T-cell (primary cell): ENCODE measurements at places on chromosomes 2 and 18.

- DNase-seq, result no peak
These were observed 79.6 kb upstream of the KCNE4 start for GRCh38 chr2:222972420-222972819.

DNA sequence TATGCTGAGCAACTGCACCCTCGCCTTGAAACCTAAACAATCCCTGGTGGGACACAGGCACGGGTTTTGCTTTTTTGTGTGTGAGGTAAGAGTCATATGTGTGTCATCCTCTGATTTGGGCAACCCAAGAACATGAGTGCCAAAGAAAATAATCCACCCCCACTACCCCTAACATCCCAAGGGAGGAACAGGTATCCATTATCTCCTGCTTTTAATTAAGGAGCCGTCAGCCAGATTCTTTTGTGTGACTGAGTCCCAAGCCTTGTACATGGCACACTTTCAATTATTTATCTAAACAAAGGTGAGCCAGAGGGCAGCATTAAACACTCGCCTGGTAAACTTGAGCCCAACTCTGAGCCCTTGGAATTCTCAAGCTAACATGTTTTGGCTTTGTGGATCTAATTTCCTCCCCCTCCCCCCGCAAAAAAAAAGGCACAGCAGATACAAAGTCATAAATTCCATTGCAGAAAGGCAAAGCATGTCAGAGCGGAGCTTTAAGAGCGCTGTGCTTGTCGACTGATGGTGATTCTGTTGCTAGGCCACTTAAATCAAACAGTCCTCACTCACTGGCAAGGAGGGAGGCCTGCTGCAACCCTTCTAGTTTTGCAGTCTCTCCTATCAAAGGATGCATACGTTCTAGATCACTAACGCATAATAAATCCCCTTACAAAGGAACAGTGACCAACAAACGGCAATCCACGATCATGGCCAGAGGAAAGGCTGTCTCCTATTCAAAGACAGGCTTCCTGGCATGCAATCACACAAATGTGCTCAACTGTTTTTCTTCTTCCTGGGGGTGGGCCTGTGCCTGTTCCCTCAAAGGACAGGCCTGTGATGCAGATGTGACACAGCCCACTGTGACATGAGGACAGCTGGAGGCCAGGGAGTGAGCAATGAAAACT lies 143.5 kb upstream of the LMAN1 start:
- no peak for DNase-seq

DNA sequence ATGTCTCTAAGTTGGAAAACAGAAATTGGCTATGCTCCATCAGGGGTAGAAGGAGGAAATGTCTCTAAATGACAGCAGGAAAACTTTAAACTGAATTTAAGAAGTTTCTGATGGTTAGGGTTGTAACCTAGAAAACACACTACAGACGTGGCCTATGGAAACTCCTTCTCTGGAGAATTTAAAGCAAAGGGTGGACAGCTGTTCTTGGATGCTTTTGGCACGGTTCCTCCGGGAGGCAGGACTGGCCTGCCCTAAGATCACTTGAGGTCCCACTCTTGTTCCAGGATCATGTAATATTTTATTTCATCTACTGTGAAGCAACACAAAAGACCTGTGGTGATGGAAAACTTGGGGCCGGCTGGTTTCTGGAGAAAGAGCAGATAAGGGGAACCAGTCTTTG lies 77.0 kb downstream of the NRP2 start:
- DNase-seq, result no peak

GRCh38 chr18:63022429-63023022 lies 297.0 kb downstream of the BCL2 start:
- no peak for DNase-seq

DNA sequence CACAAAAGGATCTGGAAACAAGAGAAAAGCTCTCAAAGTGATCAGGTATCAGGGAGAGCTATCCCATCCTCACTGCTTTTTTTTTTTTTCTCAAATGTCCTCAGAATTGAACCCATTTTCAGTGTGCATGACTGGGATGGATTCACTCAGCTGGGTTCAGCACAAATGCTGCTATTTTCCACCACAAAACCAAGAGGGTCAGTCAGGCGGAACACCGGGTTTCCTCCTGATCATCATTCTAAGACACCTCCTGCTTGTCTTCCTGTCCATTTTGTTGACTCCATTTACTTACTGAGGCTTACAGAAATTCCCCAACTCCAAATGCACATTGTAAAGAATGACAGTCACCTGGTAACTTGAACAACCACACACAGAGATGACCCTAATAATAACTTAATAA lies 39.9 kb downstream of the CYRIA start:
- DNase-seq, result no peak

DNA sequence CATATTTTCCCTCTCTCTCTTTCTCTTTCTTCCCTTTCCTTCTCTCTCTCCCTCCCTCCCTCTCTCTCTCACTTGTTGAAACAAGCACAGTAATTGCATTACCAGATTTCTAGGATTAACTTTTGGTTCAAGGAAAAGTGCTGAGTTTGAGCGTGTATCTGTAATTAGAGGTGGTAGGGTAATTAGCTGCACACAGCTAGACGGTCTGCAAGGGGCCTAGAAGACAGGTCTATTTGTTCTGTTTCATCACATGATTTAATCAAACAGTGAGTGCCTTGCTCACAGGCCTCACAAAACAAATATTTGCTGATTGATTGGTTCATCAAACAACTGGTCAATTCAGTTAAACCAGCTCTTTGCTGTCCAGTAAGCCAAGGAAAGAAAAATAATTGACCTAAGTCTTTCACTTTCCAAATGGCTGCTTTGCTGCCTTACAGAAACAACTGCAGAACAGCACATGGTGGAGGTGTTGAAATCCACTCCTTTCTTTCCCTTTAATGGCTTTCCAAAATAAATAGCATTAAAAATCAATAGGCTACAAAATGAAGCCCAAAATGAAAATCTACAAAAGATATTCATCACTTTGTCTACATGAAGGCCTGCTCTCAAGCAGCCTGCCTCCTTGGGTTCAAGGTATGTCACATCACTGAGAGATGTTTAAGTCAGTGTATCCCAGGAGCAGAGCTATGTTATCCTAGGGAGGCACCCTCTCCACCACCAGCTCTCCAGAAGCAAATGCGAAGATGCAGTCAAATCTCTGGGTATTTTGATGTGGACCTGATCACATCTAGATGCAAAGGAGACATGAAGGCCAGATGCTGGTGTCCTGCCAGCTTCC lies 264.4 kb upstream of the SIX2 start:
- no peak for DNase-seq

- no peak for DNase-seq
These were observed 36.7 kb downstream of the DYNC1I2 start for GRCh38 chr2:171723716-171724683.

GRCh38 chr2:84839851-84840250 lies 41.0 kb downstream of the TRABD2A start:
- DNase-seq, result no peak

GRCh38 chr18:79604913-79605880 lies 74.4 kb upstream of the CTDP1 start:
- DNase-seq, result no peak

DNA sequence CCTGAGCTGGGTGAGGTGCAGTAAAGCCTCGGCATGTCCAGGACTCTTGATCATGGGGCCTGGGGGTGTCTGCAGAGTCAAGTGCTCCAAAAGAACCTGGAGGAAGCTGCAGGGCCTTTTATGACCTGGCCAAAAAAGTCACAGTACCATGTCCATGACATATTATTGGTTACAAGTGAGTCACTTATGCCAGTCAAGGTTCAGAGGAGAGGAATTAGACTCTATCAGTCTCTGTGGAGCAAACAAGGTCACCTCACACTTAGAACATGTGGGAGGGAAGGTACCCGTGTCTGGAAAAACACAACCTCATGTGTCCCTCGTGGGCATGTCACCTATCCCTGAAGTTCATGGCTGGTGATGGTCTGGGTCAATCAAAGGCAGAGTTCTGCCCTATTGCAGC lies 465.7 kb downstream of the FBXO15 start:
- DNase-seq, result no peak

- DNase-seq, result peak; percentile 58
These were observed 79.7 kb upstream of the MSH2 start for GRCh38 chr2:47323009-47323821.

DNA sequence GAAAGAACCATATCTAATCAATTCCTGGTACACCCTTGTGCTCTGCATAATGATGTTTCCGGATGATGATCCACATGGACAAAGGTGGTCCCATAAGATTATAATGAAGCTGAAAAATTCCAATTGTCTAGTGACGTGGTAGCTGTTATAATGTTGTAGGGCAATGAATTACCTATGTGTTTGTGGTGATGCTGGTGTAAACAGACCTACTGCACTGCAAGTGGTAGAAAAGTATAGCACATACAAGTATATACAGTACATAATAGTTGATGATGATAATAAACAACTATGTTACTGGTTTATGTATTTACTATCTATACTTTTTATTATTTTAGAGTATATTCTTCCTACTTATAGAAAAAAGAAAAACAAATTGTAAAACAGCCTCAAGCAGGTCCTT lies 8.4 kb downstream of the DGKD start:
- no peak for DNase-seq

DNA sequence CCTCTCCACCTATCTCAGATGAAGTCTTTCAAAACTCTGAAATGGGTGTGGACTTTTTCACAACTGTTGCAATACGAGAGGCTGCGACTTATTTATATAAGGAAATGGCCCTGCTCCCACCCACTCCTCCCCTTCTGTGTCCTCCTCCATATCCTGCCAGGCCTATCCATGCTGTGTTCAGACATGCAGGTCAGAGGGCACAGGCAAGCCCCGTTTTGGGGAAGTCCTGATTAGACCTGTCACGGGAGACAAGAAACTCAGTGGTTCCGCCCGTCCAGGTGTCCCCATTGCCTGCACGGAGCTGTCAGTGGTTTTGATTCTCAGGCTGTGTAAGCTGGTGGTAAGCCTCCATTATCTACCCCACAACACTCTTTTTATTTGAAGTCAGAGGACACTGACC lies 99.6 kb upstream of the MGAT5 start:
- DNase-seq, result no peak

DNA sequence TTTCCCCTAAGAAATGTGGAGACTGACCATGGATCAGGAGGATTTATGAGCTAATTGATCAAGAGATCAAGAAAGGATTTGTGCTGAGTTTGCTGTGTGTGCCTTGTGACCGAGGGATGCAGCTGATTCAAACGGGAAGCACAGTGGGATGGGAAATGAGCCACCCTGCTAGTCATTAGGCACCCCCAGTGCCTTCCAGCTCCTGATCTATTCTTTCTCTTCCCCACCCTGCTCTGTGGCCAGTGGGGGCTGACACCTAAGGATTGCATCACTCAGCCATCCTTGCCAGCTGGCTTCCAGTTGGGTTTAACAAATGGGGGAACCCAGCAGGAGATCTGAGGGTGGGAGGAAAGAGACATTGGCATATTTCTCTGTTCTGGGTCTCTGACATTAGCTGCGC lies 132.2 kb upstream of the CXCR4 start:
- no peak for DNase-seq

GRCh38 chr2:28312307-28313219 lies 80.1 kb upstream of the FOSL2 start:
- no peak for DNase-seq

DNA sequence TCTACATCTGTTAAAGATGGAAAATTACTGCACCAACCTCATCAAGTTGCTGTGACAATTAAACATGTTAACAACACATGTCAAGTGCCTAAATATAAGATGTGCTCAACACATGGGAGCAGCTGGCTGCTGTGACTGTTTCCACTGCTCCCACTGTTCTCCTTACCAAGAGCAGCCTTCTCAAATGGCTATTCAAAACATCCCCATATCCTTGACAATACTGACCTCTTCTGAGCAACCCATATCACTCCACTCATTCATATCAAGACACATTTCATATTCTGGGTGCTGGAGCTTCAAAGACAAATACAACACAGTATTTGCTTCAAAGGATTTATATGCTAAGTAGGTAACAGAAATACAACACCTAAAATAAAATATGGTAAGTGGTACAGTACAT lies 60.3 kb downstream of the PIAS2 start:
- no peak for DNase-seq

DNA sequence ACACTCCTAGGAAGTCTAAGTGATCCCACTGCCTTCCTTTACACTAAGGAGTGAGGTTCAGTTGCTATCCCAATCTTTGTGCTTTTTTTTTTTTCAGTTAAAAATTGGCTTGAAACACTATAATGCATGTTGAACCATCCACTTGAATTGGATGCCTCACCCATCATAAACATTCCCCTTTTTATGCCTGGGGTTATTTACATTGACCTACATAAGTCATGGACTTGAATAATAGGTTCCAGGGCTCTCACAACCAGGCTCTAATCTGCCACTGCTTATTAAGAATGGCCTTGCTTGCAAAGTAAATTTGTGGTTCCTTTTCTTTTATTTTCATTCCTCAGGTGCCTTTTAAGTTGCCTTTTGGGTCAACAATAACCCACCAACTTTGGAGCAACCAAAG lies 236.1 kb upstream of the MEIS1 start:
- DNase-seq, result no peak

GRCh38 chr2:149857344-149857743 lies 269.8 kb upstream of the MMADHC start:
- DNase-seq, result no peak

DNA sequence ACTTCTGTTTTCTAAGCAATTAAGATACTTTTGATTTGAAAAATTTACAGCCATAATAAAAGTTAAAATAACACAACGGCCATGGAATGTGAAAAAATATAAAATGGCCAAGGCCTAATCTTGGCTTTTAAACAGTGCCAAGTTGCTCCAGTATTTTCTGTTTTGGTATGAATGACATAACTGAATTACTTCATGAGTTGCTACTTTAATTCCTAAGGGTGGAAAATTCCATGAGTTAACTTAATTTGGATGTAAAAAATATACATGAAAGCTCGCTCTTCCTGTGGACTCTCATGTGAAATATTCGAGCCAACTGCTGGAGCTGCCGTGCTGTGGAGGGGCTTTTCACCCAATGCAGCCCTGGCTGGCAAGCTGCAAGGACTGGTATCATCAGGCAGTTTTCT lies 286.0 kb upstream of the CCDC68 start:
- no peak for DNase-seq

DNA sequence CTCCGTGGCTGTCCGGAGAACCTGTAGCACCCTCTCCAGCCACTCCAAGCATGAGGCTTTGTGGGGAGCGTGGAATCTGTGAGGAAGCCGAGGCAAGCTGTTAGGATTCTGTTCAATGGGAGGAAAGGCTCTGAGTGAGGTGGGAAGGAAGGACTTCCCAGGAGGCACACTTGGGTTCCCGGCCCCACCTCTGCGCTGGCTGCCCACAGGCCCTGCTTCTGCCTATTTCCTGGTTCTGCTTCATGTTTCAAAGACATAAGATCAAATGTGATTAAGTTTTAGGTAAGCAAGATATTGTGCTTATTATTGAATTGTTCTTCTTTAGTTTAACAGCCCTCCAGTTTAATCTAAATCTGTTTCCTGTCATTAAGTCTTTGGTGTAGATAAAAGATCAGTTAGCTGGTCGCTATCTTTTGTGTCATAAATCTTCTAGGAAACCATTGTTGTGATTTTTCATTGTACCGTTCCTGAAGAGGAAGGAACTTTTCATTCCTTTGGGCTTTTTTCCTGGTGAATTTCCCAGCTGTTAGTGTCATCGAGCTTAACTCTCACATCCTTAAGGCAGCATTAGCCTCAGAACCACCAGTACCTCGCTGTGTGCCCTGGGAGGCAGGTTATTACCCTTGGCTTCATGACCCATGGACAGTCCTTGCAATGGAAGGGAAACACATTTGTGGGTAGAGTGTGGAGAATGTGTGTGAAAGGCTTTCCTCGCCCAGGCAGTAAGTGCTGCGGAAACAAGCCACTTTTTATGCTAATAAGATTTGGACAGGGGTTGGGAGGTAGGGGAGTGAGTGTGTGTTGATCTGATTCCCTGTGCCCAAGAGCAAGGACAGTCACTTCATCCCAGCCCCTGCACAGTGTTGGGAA lies 61.9 kb upstream of the ALPP start:
- no peak for DNase-seq

- DNase-seq, result no peak
These were observed 125.7 kb downstream of the GALNT1 start for GRCh38 chr18:35707247-35707646.
